ENCODE measurements at places on chromosomes 2 and 18. TPM values are rescaled to one million over a fixed set of nuclear protein-coding genes. Genes with fewer than 3 reads are reported as not detected.

TGFA gene
- polyA plus RNA-seq: 22.5 TPM

DPP10 gene
- 54.3 TPM for polyA plus RNA-seq

PDE1A gene
- polyA plus RNA-seq: 9.6 TPM

TMEM200C gene
- polyA plus RNA-seq: 8.2 TPM

FIGN gene
- 7.4 TPM for polyA plus RNA-seq

BMP10 gene
- not detected for polyA plus RNA-seq

VAMP5 gene
- polyA plus RNA-seq: 27.1 TPM

ITGB6 gene
- polyA plus RNA-seq: 0.19 TPM

GKN2 gene
- not detected for polyA plus RNA-seq

KIF5C gene
- 197 TPM for polyA plus RNA-seq

Measured in spinal cord (tissue), 10 donors.